Mucosa of gallbladder (tissue), 1 donor: ENCODE measurements at places on chromosomes 6 and 20.

GRCh38 chr20:50926530-50926929 is 4.7 kb downstream of the ADNP start:
- DNase-seq = no peak

- DNase-seq = no peak
Measured at GRCh38 chr6:38144365-38144945, 324.9 kb downstream of the ZFAND3 start.

- peak; percentile 68 for DNase-seq
Measured at GRCh38 chr6:26233649-26234420, 131.2 kb upstream of the BTN3A2 start.

GRCh38 chr6:39280247-39280731 is 33.9 kb downstream of the KCNK17 start:
- DNase-seq = peak; percentile 62

GRCh38 chr6:29028821-29029220 is 16.2 kb downstream of the OR2W1 start:
- DNase-seq = no peak

GRCh38 chr20:60138256-60139220 is 180.3 kb downstream of the CDH26 start:
- peak; percentile 22 for DNase-seq

- no peak for DNase-seq
Measured at GRCh38 chr6:126026001-126026400, 39.7 kb downstream of the TRMT11 start.

- no peak for DNase-seq
Measured at GRCh38 chr20:60422848-60423247, 464.6 kb downstream of the CDH26 start.
